Activated CD4-positive, alpha-beta T cell treated with anti-CD3 and anti-CD28 coated beads for 36 hours (primary cell): ENCODE measurements at places on chromosomes 5 and 9. TPM values are rescaled to one million over a fixed set of nuclear protein-coding genes. Genes with fewer than 3 reads are reported as not detected.
A peak's percentile ranks its signal among the peaks of the same experiment; 100 is the strongest.

GRCh38 chr5:133409210-133409674 lies 203.1 kb downstream of the FSTL4 start:
- H3K27me3 ChIP-seq, result peaks cover 8% of the 10 kb centered on the region
- H3K4me3 ChIP-seq, result no peak overlapping the region
- H3K4me1 ChIP-seq, result no peaks in the 10 kb centered on the region
- no peak overlapping the region for H3K27ac ChIP-seq
- no peaks in the 10 kb centered on the region for H3K36me3 ChIP-seq
- no peak for DNase-seq

- no peaks in the 10 kb centered on the region for H3K4me1 ChIP-seq
- no peaks in the 10 kb centered on the region for H3K36me3 ChIP-seq
- H3K27me3 ChIP-seq, result peaks cover 2% of the 10 kb centered on the region
- no peak overlapping the region for H3K27ac ChIP-seq
Measured at GRCh38 chr5:7330256-7330655, 65.7 kb upstream of the ADCY2 start.

DNA sequence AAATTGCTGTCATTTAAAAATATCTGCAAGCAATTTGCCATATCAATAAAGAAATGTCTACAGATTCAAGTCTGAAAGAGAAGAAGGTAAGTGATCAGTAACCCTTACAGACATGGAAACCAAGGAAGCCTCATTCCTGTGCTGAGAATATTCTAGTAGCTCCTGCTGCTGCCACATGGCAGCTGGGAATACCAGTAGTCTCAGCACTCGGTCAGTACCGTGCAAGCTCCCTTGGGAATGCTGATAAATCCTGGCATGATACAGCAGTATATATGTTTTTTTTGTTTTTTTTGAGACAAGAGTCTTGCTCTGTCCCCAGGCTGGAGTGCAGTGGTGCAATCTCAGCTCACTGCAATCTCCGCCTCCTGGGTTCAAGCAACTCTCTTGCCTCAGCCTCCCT lies 27.9 kb downstream of the NANS start:
- no peak for DNase-seq
- H3K27ac ChIP-seq, result no peak overlapping the region
- no peak overlapping the region for H3K4me3 ChIP-seq
- H3K27me3 ChIP-seq, result no peaks in the 10 kb centered on the region
- H3K4me1 ChIP-seq, result peaks cover 35% of the 10 kb centered on the region

DNA sequence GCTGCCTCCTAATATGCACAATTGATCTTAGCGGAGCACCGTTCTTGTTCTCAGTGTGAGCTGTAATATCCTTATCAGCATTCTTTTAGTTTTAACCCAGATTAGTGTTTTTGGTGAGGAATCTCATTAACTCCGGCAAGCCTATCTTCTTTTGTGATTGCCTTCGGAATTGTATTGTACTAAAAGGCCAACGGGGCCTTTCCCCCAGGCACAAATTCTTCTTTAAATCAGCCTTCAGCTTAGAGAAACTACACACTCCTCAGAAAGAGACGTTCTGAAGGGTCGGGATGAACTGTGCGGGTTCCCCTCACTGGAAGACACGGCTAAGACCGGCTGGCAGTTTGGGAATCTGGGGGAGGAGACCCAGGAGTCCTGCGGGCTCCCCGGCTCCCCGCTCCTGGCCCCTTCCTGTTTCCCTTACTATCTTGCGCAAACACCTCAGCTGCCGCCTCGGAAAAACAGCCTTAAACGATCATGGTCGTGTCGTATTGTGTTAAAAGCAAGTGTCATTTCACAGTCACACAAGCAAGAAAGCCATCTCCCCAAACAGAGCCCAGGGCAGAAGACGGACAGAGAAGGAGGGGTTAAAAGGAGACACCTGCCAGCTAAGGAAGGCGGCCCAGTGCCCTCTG lies 353.1 kb upstream of the IRX2 start:
- peaks cover 28% of the 10 kb centered on the region for H3K27me3 ChIP-seq
- no peaks in the 10 kb centered on the region for H3K4me1 ChIP-seq
- no peak overlapping the region for H3K27ac ChIP-seq
- H3K36me3 ChIP-seq, result no peaks in the 10 kb centered on the region

DNA sequence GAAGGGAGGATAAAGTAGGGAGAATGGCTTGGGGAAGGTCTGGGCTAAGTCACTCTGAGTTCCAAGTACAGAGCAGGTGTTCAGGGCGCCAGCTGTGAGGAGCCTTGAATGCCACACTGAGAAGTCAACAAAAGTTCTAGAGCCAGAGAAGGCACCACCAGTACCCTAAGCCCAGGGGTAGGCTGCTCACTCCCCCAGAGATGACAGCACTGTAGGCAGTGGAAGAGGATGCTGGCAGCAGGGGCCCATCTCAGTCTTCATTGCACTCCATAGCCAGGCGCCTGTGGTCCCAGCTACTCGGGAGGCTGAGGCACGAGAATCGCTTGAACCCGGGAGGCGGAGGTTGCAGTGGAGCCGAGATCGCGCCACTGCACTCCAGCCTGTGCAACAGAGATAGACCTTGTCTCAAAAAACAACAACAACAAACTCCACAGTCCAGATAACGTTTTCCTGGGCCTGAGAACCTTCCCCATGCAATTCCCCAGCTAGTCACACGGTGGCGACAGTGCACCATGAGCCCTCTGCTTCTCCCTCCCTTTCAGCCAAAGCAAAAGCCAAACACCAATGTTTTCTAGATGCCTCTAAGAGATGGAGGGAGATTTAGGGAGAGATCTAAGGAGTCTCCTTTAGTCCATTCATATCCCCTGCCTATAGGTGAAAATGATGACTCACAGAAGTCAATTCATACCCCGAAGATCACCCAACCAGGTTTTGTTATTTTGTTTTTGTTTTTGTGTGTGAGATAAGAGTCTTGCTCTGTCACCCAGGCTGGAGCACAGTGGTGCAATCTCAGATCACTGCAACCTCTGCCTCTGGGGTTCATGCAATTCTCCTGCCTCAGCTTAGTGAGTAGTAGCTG lies 19.8 kb upstream of the NSD1 start:
- no peak overlapping the region for H3K4me3 ChIP-seq
- DNase-seq, result peak; percentile 88
- H3K27ac ChIP-seq, result peak overlapping the region; percentile 11
- no peaks in the 10 kb centered on the region for H3K27me3 ChIP-seq
- peaks cover 15% of the 10 kb centered on the region for H3K4me1 ChIP-seq

DNA sequence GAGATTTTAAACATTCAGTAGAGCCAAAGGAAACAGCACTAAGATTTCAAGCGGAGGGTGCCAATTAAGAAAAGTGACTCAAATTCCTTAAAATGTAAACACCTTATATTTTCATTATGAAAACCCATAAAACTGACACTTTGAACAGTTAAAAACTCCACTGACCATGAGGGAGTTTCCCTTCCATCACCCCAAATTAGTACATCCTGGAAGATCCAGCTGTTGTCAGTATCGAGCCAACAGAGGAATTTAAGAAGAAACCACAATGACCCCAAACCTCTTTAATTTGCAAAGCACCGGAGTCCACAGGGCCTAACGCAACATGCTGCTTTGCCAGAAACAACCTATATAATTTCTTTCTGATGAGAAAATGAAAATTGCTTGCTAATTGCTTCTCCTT lies 41.3 kb downstream of the ROR2 start:
- H3K27me3 ChIP-seq, result no peaks in the 10 kb centered on the region
- no peak overlapping the region for H3K27ac ChIP-seq
- no peaks in the 10 kb centered on the region for H3K36me3 ChIP-seq
- H3K4me1 ChIP-seq, result peaks cover 7% of the 10 kb centered on the region
- DNase-seq, result no peak
- no peak overlapping the region for H3K4me3 ChIP-seq

- H3K4me1 ChIP-seq, result no peaks in the 10 kb centered on the region
Measured at GRCh38 chr9:73880101-73880500, 617.0 kb upstream of the RORB start.

GRCh38 chr5:97844797-97845196 lies 661.8 kb upstream of the RIOK2 start:
- no peak overlapping the region for H3K27ac ChIP-seq
- DNase-seq, result no peak
- no peaks in the 10 kb centered on the region for H3K36me3 ChIP-seq

DNA sequence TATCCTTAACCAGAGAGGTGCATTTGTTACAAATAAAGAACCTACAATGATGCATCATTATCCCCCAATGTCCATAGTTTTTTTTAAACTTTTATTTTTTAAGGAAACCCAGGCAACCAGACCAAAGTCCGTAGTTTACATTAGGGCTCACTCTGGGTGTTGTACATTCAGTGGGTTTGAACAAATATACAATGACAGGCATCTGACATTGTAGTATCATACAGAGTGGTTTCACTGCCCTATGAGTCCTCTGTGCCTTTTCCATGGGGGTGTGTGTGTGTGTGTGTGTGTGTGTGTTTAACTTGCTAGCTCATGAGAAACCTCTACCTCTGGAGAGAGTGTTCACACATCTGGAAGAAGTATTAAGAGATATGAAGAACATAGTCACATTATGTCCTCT lies 141.5 kb downstream of the KDM4C start:
- no peak overlapping the region for H3K27ac ChIP-seq
- H3K27me3 ChIP-seq, result no peaks in the 10 kb centered on the region
- H3K4me3 ChIP-seq, result no peak overlapping the region
- DNase-seq, result no peak
- peaks cover 54% of the 10 kb centered on the region for H3K4me1 ChIP-seq

DNA sequence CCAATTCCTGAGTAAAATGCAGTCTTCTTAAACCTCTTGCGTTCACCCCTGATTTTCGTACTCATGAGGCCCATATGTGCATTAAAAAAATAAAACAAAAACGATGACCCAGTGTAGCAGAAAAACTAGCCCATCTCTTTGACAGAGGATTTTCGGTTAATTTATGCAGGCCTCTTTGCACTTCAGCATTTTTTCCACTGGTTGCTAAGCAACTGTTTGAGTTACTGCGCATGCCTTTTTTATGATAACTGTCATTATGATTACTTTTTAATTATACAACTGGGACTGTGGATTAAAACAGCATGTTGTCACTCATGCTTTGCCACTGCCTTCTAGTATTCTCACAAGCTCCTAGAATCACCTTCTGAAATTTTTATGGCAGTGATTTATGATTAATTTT lies 165.0 kb downstream of the SMARCA2 start:
- H3K4me1 ChIP-seq, result no peaks in the 10 kb centered on the region
- no peak for DNase-seq
- H3K36me3 ChIP-seq, result peaks cover 16% of the 10 kb centered on the region
- H3K27ac ChIP-seq, result no peak overlapping the region
- no peak overlapping the region for H3K4me3 ChIP-seq
- no peaks in the 10 kb centered on the region for H3K27me3 ChIP-seq

DNA sequence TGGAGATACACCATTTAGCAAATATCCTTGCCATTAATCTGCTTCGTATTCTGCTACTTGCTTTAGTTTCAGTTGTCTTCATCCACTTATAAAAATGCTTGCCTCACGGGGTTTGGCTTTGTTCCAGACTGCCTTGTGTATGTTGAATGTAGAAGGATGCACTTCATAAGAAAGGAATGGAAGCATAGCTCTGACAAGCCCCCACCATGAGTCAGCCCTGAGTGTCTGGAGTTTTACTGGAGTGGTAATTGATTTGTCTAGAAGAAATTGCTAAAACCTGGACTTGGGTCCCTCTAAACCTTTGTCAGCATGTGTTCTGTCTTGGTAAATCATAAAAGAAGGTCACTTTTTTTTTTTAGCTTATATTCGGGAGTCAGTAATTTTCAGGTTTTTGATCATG lies 4.6 kb downstream of the TEX48 start:
- H3K4me3 ChIP-seq, result no peak overlapping the region
- DNase-seq, result no peak
- peaks cover 50% of the 10 kb centered on the region for H3K4me1 ChIP-seq
- no peaks in the 10 kb centered on the region for H3K36me3 ChIP-seq
- no peak overlapping the region for H3K27ac ChIP-seq

DNA sequence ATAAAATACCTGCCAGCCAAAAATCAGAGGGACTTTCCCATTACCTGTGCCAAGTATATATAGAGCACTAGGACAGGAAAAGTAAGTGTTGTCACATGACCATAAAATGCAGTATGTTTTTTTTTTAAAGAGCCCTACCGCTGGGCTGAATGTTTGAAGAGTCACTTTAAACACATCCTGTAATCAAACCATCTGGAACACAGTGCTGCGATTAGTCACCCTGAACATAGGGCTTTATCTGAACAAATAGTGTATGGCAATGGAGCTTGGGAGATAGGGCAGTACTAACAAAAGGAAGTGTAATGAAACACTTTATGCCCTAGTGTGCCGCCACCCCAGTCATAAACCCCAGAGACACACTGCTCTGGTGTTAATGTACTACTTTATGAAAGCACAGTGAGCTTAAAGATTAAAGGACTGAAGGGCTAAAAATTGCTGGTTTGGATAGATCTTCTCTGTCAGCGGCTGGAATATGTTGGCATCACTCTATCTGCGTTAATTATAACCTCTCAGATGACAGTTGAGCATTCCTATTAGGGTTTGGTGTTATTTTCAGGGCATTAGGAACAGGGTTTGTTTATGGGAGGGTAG lies 90.4 kb downstream of the ZNF608 start:
- H3K27ac ChIP-seq, result no peak overlapping the region
- no peak overlapping the region for H3K4me3 ChIP-seq
- H3K36me3 ChIP-seq, result no peaks in the 10 kb centered on the region
- no peak for DNase-seq
- H3K27me3 ChIP-seq, result peaks cover 21% of the 10 kb centered on the region

DNA sequence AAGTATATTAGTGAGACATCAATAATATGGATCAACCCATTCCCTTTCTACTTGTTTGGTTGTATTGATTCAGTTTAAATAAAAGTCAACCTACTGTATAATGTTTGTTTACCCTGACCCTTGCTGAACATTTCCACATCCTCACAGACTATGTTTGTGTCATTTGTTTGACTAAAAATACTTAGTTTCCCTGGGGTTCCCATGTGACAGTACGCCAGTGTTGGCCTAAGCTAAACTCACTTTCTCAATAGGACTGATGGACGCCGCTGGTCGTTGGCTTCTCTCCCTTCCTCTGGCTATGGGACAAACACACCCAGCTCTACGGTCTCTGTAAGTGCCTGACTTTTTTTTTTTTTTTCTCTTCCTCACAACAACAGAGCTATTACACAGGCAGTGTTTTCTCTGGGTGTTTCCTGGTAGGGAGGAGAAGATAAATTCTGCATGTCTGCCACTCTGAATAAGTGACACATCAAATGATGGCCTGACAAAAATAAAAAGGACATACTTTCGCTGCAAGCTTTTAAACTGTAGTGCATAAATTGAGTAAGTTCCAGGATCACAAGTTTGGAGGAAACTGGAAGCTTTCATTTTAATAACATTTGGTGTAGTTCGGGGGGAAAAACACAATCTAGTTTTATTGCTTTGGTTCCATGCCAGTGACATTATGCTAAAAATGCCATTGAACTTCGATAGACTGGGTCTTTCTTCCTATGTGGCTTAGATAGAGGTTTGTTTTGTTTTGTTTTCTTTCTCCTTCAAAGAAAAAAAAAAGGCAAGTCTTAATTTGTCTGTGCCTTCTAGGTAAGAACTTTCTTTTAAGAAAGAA lies 101.0 kb downstream of the CD180 start:
- no peak overlapping the region for H3K27ac ChIP-seq
- peaks cover 23% of the 10 kb centered on the region for H3K36me3 ChIP-seq
- no peak for DNase-seq
- no peaks in the 10 kb centered on the region for H3K27me3 ChIP-seq
- peaks cover 19% of the 10 kb centered on the region for H3K4me1 ChIP-seq
- H3K4me3 ChIP-seq, result no peak overlapping the region

The N4BP3 gene
- total RNA-seq, result 3.3 TPM

The SOX30 gene
- 0.44 TPM for total RNA-seq

The TMOD1 gene
- 1.3 TPM for total RNA-seq
